ENCODE measurements at places on chromosomes 2 and 18.

- DNase-seq = no peak
Measured at GRCh38 chr2:1459727-1460126, 46.5 kb downstream of the TPO start.

GRCh38 chr2:21326152-21326551 lies 202.4 kb downstream of the TDRD15 start:
- DNase-seq = no peak

DNA sequence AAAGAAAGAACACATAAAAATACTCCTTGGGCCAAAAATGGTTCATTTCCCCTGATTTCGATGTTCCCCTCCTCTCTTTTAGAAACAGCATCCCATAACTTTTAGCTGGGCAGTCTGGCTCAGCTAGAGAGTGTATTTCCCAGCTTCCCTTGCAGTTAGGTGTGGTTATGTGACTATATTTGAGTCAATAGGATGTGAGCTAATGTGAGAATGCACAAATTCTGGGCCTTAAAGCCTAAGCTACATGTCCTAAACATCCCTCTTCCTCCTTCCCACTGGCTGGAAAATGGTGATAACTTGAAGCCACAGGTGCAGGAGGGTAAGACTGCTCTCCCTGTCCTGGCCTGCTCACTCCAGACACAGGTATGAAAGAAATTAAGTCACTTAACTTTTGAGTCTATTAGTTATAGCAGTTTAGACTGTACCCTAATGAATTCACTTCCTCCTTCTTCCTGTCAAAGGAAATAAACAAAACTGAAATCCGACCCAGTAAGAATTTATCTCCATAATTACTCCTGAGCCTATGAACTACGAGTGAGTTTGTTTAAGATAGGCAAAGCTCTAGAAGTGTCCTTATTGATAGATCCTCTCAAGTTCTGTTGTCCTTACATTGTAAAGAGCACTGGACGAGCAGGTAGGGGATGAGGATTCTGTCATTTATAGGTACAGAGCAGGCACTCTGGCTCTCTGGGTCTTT lies 177.6 kb downstream of the MTX2 start:
- DNase-seq = no peak

DNA sequence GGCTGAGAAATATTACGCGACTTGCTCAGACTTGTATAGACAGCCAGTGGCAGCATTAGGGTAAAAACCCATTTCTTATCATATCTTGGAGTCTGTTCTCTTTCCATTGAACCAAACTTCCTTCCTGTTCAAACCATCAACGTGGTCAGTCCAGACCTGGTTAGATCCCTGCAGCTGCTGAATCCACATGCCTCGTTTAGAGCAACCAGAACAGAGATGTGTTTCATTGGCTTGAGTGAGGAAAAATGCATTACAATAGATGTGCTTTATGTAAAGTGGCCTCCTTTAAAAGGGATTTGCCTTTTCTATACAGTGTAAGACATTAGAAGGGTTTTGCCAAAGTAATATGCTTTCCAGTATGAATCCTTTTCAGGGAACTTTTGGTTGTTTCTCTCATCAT lies 232.4 kb downstream of the MEIS1 start:
- DNase-seq = no peak
